Prostate gland (tissue), 2 donors: ENCODE measurements at places on chromosomes 7 and 10. TPM values are rescaled to one million over a fixed set of nuclear protein-coding genes. Genes with fewer than 3 reads are reported as not detected.

Gene NRP1
- 37.1 TPM for total RNA-seq

Gene CYP26A1
- total RNA-seq, result not detected

Gene NPY4R
- total RNA-seq, result 3.1 TPM

Gene MOSPD3
- 20.1 TPM for total RNA-seq

Gene TIAL1
- total RNA-seq, result 68.7 TPM

Gene SLC26A4
- total RNA-seq, result 1.0 TPM
